ENCODE measurements at places on chromosomes 1 and 21.

DNA sequence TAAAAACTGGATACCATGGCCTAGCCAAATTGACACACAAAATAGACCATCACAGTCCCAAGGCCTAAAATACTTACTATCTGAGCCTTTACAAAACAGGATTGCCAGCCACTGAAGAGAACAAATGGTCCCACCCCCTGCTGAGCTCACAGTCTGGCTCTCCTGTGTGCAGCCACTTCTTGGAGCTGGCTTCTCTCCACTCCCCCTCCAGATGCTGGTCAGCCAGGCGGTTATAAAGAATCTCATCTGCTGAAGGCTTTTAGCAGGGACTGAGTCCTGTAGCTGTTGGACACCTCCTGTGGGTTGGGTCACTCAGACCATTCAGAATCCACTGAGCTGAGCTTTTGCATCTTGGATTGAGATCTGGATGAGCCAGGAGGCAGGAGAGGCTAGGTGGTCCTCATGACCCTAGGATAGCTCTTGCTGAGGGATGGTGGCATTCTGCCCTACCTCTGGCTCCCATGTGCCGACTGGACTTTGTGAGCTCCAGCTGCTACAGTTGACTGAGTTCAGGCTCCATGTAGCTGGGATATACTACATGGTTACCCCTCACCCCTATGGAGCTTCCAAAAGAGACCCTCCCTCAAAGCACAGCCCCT lies 16.1 kb downstream of the OXCT2 start:
- no peak for DNase-seq

- no peak for DNase-seq
These were observed 373.4 kb downstream of the LMX1A start for GRCh38 chr1:164983023-164983650.

- no peak for DNase-seq
These were observed 12.7 kb downstream of the ADAMTS1 start for GRCh38 chr21:26832546-26832945.

GRCh38 chr1:207241164-207241934 lies 80.1 kb upstream of the CD55 start:
- no peak for DNase-seq

DNA sequence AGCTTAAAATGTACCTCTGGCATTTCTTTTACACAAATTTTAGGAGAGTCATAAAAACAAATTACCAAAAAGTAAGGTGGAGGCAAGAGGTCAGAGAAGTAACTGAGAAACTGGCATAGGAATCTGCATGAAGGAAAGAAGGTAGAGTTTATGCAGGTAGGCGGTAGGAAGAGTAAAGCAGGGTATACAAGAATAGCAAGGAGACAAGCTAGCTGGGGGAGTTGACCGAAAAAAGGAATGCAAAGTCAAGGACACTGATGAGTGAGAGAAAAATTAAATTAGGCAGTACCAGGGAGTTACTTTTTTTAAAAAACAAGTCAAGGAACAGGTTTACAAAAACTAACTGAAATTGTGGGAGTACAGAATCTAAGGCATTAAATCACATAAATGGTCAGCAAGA lies 56.0 kb downstream of the FOXJ3 start:
- DNase-seq, result no peak

DNA sequence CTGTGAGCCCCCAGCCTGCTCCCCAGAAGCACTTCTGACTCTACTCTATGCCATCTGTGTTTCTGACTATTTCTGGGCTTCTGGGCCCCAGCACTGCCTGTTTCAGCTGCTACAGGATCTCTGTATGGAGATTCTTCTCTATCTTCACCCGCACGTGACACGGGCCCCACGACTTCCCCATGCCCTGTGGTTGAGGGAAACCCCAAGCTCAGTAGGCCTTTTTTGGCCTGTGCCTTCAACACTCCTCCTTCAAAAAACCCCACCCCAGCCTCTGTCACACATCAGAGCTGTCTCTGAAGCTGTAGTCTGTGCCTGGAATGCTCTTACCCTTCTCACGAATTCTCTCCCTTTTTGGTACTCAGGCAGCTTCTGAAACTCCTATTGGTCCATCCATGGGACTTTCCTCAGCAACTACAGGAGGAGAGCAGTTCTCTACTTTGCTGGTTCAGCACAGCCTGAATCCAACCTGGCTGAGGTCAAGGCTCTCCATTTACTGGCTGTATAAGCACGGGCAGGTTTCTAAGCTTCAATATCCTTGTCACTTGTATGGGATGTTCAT lies 2.0 kb upstream of the NID1 start:
- no peak for DNase-seq

DNA sequence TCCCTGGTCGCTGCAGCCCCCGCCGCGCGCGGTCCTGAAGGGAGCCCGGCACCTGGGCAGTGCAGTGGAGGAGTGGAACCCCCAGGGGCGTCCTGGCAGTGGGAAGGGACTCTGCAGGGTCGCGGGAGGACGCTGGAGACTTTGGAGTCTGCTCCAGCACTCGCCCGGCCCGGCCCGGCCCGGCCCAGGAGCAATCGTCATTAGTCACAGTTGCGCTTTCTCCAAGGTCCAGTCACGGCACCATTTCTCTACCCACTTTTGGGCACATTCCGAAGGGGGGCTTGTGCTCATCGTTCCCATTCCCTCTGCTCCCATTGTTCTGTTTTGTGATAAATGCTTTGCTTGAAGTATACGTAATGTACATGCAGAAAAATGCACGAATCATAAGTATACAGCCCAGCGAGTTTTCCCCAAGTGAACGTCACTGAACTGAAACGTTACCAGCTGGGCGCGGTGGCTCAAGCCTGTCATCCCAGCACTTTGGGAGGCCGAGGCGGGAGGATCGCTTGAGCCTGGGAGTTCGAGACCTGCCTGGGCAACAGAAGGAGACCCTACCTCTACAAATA lies 999 bp downstream of the THAP3 start:
- no peak for DNase-seq

DNA sequence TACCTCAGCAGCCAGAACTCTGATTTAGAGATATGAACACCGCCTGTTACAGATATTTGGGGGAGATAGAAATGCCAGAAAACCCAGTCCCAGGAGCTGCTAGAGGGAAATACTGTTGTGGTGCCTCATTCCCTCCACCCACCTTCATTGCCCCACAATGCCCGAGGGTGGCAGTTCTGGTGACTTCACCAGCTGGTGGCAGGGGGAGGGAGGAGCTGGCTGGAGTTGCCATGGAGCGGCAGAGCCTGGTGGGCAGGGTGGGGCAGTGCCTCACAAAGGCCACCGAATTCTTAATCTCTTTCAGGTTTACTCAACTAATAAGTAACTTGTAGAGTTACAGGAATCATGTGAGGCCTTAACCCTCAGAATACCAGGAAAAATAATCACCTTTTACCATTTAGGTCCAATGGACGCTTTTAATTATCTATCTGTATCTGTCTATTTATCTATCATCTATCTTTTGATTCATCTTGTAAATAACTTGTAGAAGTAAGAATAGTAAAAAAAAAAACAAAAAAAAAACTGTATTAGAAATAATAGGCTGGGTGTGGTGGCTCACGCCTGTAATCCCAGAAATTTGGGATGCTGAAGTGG lies 11.7 kb upstream of the S100A11 start:
- no peak for DNase-seq
